Osteoblast (primary cell): ENCODE measurements at places on chromosomes 7 and 10. TPM values are rescaled to one million over a fixed set of nuclear protein-coding genes. Genes with fewer than 3 reads are reported as not detected.

HOXA2 gene
- 0.36 and 0.59 TPM in 2 replicates for total RNA-seq

OR6V1 gene
- not detected in 2 replicates for total RNA-seq

CAV2 gene
- 62.8 and 67.3 TPM in 2 replicates for total RNA-seq

EEPD1 gene
- total RNA-seq = 9.0 and 14.1 TPM in 2 replicates

NUTM2E gene
- total RNA-seq = not detected in 2 replicates

SLC18A3 gene
- not detected in 2 replicates for total RNA-seq

AGR2 gene
- total RNA-seq = not detected in 2 replicates

CFAP70 gene
- total RNA-seq = 1.1 and 1.2 TPM in 2 replicates

TMUB1 gene
- total RNA-seq = 17.4 and 18.1 TPM in 2 replicates

PLEKHS1 gene
- under 0.01 TPM in 1 of 2 replicates, not detected in the other for total RNA-seq

CCDC172 gene
- not detected in 2 replicates for total RNA-seq

NDUFB2 gene
- 56.5 and 66.3 TPM in 2 replicates for total RNA-seq

EBLN1 gene
- total RNA-seq = not detected in 2 replicates

GRCh38 chr7:13904689-13905088 is 84.8 kb downstream of the ETV1 start:
- peak overlapping the region; percentile 44 for H3K27ac ChIP-seq
- no peaks in the 10 kb centered on the region for H3K27me3 ChIP-seq
- DNase-seq = no peak
- H3K4me1 ChIP-seq = peaks cover 13% of the 10 kb centered on the region
- no peak overlapping the region for H3K4me3 ChIP-seq

DNA sequence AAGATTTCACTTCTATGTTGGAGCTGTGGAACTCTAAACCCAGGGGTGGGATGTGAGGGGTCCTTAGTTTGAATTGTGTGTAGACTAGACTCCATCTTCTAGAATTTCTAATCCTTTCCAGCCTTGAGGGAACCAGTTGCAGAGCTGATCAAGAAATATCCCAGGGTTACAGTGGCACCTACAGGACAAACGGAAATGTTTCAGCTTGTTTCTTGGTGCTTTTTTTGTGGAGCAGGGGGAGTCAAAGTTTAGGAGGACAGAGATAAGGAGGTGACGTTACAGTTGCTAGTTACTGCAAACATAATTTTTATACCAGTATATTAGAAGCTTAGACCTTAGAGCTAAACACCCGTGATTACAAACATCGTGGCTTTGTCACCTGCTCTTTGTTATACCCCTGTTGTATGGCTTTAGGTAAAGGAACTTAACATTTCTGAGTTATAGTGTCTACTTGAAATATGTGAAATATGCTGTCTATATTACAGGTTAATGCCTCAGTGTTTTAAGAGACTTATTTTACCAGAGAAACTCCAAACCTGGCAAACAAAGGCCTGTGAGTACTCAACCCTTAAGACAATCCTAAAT is 84.5 kb upstream of the DYNC1I1 start:
- no peaks in the 10 kb centered on the region for H3K27me3 ChIP-seq
- H3K27ac ChIP-seq = no peak overlapping the region
- no peak overlapping the region for H3K4me3 ChIP-seq
- no peaks in the 10 kb centered on the region for H3K36me3 ChIP-seq
- no peaks in the 10 kb centered on the region for H3K4me1 ChIP-seq

GRCh38 chr7:48414011-48414732 is 242.9 kb downstream of the ABCA13 start:
- no peak for DNase-seq
- no peaks in the 10 kb centered on the region for H3K36me3 ChIP-seq
- no peaks in the 10 kb centered on the region for H3K27me3 ChIP-seq
- H3K27ac ChIP-seq = no peak overlapping the region
- H3K4me3 ChIP-seq = no peak overlapping the region

DNA sequence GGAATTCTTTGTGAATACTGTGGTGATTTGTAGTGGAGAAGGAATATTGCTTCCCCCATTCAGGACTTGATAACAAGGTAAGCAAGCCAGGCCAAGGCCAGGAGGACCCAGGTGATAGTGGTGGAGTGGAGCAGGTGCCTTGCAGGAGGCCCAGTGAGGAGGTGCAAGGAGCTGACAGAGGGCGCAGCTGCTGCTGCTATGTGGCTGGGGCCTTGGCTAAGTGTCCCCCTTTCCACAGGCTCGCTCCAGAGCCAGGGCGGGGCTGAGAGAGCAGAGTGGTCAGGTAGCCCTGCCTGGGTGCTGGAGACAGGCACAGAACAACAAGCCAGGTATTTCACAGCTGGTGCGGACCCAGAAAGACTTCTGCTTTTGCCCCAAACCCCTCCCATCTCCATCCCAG is 162.9 kb downstream of the EGFR start:
- no peak overlapping the region for H3K27ac ChIP-seq
- H3K27me3 ChIP-seq = no peaks in the 10 kb centered on the region
- peaks cover 32% of the 10 kb centered on the region for H3K4me1 ChIP-seq
- no peak overlapping the region for H3K4me3 ChIP-seq

GRCh38 chr10:128257428-128257827 is 131.2 kb upstream of the MKI67 start:
- no peaks in the 10 kb centered on the region for H3K36me3 ChIP-seq
- no peaks in the 10 kb centered on the region for H3K4me1 ChIP-seq
- DNase-seq = no peak
- H3K27ac ChIP-seq = no peak overlapping the region

DNA sequence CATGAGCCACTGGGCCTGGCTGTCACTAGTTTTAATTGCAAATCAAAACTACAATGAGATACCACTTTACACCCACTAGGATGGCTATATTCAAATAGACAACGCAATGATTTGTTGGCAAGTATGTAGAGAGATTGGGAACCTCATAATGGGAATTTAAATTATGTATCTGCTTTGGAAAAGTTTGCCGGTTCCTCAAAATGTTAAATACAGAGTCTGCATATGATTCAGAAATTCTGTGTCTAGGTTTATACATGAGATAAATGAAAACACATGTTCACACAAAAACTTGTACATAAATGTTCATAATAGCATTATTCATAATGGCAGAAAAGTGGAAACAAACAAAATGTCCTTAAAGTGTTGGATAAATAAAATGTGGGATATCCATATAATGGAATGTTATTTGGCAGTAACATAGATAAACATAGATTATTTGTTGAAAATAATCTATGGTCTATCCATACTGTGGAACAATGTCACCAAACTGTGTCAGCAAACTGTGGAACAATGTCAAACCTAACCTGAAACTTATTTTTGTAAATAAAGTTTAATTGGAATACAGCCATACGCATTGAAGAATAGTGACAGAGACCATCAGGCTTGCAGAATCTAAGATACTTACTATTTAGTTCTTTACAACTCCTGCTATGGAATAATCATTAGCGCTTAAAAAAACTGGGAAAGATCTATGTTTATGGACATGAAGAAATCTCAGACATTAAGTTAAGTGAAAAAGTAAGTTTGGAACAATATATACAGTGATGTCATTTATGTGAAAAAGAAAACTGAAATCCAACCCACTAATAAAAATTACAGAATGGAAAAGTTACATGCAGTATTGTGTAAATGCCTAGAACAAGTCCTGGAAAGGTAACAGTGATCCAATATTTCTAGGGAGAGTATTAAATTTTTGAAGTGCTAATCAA is 70.9 kb downstream of the CCDC7 start:
- no peaks in the 10 kb centered on the region for H3K27me3 ChIP-seq
- no peak overlapping the region for H3K27ac ChIP-seq
- H3K36me3 ChIP-seq = no peaks in the 10 kb centered on the region
- DNase-seq = no peak

DNA sequence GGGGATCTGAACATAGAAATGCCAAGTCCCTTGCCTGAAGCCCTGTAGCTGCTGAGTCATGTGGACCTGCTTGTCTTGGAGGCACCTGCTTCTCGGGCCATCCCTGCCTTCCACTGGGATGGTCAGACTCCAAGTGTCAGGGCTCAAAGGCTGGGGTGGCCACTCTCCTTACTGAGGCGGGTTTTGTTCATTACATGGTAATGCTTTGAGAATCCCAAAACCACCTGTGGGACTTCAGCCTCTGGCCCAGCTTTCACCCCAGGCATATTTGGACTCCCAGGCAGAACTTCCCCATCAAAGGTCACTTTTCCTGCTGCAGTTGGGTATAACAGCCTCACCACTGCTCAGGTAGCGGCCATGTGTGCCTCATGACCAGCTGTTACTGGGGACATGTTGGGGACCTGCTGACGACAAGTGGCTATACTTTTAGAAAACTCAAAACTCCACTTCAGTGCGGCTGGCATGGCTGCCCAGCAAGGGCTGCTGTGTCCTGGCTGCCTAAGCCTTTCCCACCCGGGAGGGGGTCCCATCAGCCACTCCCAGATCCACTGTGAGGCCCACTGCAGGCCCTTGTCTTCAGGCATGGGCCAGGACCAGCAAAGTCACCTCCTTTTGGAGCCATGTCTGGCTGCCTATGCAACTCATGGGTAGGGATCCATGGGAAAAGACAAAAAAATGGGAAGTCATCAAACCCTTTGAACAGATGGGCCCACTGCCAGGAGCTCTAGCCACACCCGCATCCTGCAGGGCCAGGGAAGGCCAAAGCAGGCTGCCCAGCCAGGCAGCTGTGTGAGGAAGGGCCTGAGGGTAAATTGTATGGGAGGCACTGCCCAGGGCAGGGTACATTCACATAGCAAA is 96.7 kb downstream of the ARHGAP22 start:
- DNase-seq = peak; percentile 71
- H3K27ac ChIP-seq = no peak overlapping the region
- no peak overlapping the region for H3K4me3 ChIP-seq
- peaks cover 12% of the 10 kb centered on the region for H3K4me1 ChIP-seq
- peaks cover 21% of the 10 kb centered on the region for H3K36me3 ChIP-seq
- no peaks in the 10 kb centered on the region for H3K27me3 ChIP-seq

DNA sequence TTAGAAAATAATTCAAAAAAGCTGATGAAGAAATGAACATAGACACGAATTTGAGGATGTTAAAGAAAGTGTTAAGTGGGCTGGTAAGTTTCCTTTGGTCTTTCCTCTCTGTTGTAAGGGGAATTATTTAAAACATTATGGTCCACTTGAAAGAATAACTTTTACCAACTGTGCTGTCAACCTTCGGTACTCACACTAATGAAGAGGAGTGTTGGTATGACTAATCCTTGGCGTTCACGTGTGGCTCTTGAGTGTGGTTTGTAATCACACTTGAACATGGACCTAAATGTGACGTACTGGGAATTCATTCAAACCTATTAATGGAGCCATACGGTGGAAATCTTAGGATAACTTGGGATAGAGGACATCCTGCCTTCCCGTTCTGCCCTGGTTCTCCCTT is 41.3 kb downstream of the TBXAS1 start:
- no peaks in the 10 kb centered on the region for H3K36me3 ChIP-seq
- no peak for DNase-seq
- H3K4me3 ChIP-seq = no peak overlapping the region
- H3K27ac ChIP-seq = no peak overlapping the region

DNA sequence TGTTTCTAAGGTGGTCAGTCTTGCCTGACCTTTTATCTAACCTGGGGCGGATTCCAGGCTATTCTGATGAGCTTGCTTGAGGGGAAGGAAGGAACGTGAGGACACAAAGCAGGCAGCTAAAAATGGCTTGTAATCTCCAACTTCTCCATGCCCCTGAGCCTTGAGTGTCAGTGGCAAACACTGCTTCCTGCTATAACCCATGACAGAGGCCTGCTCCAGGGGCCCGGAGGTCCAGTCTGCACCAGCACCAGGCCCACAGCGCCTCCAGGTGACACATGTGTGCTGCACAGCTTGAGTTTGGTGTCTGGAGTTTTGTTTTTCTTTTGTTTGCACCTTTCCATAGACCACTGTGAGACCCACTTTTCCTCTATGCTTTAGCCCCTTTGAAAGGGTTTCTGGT is 207.9 kb downstream of the PAXIP1 start:
- no peaks in the 10 kb centered on the region for H3K27me3 ChIP-seq
- H3K4me1 ChIP-seq = no peaks in the 10 kb centered on the region
- H3K4me3 ChIP-seq = no peak overlapping the region
- no peak overlapping the region for H3K27ac ChIP-seq
- H3K36me3 ChIP-seq = no peaks in the 10 kb centered on the region

DNA sequence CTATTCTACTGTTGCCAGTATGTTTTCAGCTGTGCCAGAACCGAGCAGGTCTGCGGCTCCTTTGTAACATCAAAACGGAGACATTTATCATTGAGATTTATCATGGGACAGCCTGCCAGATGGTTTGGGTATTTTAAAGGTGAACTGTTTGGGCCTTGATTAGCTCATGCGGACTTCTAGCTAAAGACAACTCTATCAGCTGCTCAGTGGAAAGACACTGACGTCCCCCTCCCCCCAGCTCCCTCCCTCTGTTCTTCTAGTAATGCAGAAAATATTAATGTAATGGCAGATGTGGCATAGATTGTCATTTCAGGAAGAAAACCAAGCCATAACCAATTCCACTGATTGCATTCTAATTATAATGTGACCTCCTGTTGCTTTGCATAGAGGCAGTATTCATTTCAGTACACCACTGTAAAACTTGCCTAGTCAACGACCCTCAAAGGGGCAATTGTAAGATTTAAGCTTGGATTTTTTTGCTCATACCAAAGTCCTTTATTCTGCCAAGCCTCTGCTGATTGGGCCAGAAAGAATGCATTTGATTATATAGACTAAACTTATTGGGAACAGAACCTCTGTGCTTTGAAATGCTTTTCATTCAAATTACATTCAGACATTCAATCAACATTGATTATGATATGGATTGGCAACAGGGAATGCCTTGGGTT is 966.8 kb downstream of the LRMDA start:
- H3K36me3 ChIP-seq = no peaks in the 10 kb centered on the region
- peak; percentile 13 for DNase-seq
- peaks cover 69% of the 10 kb centered on the region for H3K4me1 ChIP-seq
- peak overlapping the region; percentile 83 for H3K27ac ChIP-seq
- no peaks in the 10 kb centered on the region for H3K27me3 ChIP-seq
- no peak overlapping the region for H3K4me3 ChIP-seq

GRCh38 chr10:110168601-110169481 is 38.6 kb upstream of the MXI1 start:
- H3K27me3 ChIP-seq = peaks cover 51% of the 10 kb centered on the region
- H3K4me3 ChIP-seq = no peak overlapping the region
- H3K36me3 ChIP-seq = no peaks in the 10 kb centered on the region
- DNase-seq = no peak
- H3K4me1 ChIP-seq = no peaks in the 10 kb centered on the region

- H3K27me3 ChIP-seq = no peaks in the 10 kb centered on the region
- DNase-seq = peak; percentile 67
- peaks cover 45% of the 10 kb centered on the region for H3K4me1 ChIP-seq
- no peaks in the 10 kb centered on the region for H3K36me3 ChIP-seq
- peak overlapping the region; percentile 87 for H3K27ac ChIP-seq
- H3K4me3 ChIP-seq = peak overlapping the region; percentile 90
Observed at GRCh38 chr7:129951226-129952085, 1.3 kb downstream of the UBE2H start.

DNA sequence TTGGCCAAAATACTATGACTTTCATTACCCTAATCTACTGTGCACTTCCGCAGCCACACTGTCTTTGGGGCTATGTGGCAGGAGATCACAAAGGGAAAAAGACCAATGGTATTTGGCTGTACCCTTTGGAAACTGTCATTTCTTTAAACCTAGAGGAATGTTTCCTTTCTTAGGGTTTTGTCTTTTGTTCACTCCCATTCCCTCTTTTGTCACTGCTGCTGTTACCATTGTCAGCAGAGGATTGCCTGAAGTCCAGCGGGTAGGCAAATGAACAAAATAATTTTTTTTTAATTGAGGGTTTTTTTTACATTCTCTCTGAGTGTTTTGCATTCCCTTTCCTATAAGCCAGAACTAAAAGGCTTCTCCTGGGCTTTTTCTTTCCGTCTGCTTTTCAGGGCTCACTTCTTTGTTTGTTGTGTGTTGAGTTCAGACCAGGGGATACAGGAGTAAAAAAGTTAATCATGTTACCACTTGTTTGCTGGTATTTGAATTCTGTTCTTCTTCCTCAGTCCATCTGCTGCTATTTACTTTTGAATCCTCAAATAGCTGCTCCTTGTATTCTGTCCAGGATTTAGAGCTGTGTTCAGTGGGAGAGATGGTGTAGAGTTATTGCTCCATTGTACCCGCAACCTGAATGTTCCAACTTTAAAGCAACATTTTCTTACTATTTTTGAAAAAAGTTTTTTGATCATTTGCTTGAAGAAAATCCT is 374.6 kb downstream of the SUGCT start:
- DNase-seq = no peak
- no peaks in the 10 kb centered on the region for H3K4me1 ChIP-seq
- no peak overlapping the region for H3K27ac ChIP-seq
- no peak overlapping the region for H3K4me3 ChIP-seq
